Lung microvascular endothelial cell (primary cell): ENCODE measurements at places on chromosomes 11 and 22.

- no peak for DNase-seq
Observed at GRCh38 chr11:2295971-2296912, 5.5 kb downstream of the C11orf21 start.

- peak; percentile 19 for DNase-seq
Observed at GRCh38 chr11:17906436-17906835, 106.4 kb downstream of the SERGEF start.

DNA sequence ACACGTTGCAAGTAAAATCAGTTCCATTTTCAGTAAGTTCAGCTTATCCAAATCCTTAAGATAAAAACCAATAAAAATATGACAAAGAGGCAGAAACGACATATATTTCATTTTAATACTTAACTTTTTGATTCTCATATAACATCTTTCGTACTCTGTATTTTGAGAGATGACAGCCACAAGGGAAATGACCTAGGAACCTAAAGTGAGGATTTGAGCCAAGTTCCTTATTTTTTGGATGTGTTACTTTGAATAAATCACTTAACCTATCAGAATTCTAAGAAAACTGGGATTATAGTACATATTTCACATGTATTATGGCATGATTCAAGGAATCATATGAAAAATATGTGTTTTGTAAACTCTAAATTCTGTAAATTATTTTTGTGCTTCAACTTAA, 143.6 kb upstream of the TRPC6 start:
- no peak for DNase-seq

DNA sequence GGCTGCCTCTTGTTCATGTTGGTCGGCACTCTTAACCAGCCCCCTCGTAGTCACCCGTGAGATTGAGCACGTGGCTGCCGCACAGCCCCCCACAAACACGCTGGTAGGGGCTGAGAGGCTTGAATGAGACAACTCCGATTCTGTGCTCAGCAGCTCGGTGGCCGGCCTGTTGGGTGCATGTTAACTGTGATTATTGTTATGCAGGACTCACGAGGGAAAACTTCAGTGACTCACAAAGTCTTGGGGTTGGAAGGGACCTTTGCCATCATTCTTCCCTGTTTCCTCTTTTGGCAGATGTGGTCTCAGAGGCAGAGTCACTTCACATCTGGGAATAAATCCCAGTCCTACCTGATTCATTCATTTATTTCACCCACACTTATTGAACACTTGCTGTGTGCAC, 75.2 kb downstream of the ADAMTS15 start:
- DNase-seq, result peak; percentile 7

DNA sequence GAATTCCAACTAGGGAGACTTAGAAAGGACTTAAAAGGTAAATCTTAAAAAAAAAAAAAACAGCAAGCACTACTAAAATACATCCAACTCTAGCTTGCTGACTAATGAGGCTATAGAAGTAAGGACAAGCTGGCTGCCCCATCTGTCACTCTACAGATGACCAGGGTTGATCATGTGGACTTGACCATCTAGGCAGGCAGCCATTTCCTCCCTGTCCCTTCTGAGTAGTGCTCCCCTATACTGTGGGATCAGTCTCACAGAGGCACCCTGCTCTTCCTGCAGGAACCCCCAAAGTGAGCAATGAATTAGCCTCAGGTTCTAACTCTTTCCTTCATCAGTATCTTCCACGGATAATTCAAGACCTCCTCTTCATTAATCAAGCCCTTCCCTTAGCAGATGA, 12.3 kb downstream of the SLC1A2 start:
- no peak for DNase-seq

- no peak for DNase-seq
Observed at GRCh38 chr11:101445761-101446160, 138.0 kb downstream of the TRPC6 start.

- peak; percentile 51 for DNase-seq
Observed at GRCh38 chr11:95652002-95652472, 137.5 kb downstream of the FAM76B start.

GRCh38 chr11:131454989-131455388, 84.6 kb downstream of the NTM start:
- DNase-seq, result no peak

- DNase-seq, result no peak
Observed at GRCh38 chr11:67492801-67493547, 10.1 kb downstream of the AIP start.

DNA sequence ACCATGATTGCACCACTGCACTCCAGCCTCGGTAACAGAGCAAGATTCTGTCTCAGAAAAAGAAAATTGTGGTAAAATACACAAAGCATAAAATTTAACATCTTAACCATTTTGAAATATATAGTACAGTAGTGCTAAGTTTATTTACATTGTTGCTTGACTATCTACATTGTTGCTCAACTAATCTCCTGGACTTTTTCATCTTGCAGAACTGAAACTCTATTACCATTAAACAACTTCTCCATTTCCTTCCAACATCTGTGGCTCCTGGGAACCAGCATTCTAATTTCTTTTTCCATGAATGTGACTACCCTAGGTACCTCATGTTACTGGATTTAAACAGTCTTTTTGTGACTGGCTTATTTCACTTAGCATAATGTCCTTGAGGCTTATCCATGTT, 13.5 kb upstream of the VWA5A start:
- DNase-seq, result no peak

DNA sequence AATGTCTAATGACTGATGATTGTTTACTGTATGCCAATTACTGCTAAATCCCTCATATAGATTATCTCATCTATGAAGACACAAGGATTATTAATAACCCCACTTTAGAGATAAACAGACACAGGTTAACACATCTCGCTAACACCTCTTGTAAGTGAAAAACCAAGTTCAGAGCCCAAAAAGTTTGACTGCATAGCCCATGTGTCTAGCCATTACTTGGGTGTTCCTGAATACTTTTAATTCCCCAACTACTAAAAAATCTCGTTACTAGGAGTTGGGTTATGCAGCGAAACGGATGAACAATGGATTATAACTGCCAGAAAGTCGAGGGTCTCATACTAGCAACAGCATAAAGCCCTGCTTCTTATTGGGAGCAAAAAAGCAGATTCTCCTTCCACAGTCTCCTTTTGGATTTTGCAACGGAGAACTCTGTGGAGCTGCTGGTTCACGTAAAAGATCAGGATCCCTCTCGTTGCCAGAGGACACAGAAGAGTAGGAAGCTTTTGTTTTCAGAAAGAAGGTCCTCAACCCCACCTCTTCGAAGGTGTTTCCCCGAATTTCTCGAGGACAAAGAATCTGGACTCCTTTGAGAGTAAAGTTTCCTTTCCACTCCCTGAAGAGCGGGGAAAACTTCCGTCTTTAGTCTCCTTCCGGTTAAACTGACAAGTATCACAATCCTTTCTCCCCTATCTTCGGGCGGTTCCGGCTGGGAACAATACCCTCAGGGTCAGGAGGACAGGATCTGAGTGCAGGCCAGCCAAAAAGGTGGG, 979 bp downstream of the ZBED5 start:
- peak; percentile 16 for DNase-seq

DNA sequence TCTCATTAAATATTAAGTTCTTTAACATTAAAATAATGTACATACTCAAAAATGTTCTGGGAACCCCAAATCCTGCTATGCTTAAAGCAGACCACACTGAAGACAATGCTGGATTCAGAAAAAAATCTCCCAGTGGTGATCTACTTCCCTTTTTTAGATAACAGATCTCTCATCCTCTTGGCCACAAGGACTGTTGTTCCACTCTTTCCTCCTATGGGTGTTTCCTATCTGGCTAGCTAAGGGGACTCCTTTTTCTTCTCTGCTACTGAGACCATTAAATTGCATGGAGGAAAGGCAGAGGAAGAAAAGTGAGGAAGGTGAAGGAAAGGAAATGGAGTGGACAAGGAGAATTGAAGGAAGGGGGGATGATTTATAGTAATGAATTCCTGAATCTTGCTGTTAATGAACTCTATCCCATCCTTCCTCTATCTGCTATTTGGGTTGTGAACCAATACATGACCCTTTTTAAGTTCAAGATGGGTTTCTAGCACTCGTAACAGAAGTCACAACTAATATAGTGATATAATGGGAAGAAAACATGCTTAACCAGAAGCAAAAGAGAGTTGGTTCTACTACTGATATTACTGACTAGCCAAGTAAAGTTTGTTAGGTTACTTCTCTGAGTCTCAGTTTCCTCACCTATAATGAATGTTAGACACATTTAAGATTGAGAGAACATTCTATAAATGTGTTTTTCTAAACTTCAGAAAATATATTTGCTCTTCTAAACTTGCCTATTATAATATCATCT, 53.2 kb downstream of the PIK3C2A start:
- DNase-seq, result no peak

- no peak for DNase-seq
Observed at GRCh38 chr11:11220786-11221185, 132.3 kb downstream of the CSNK2A3 start.

DNA sequence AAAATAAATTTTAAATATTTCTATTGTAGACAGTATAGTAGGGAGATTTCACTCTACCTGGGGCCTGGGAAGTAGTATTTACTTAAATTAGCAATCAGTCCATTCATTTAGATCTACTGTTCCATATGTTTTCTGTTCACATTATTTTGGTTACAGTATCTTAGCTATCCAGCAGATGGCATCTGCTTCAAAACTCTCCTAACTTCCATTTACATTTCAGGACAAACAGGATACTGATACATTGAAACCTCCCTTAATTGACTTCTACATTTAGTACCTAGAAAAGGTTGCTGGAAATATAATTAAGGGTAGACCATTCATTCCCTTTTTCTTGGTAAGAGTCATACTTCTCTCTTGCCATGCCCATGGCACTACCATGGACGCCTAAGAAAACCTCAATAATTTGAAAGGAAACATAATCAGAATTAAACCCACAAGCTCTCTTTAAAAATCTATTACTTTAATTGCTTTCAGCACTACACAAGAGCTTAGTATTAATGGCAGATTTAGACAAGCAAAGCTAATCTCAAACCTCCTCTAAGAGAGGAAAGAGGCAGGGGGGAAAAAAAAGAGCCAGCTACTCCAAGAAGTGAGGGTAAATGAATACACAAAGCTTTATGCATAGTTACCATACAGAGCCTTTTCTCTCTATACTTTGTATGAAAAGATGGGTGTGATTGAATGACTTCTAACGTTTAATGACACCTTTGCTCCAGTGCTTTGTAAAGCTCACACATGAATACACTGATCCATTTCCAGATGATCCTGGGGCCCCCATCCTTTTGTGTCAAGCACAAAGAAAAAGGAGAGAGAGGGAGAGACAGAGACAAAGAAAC, 131.2 kb upstream of the MTMR2 start:
- DNase-seq, result peak; percentile 50

GRCh38 chr22:39204216-39204615, 40.6 kb downstream of the PDGFB start:
- DNase-seq, result no peak

GRCh38 chr11:60127311-60127811, 38.9 kb downstream of the MS4A2 start:
- DNase-seq, result no peak
